Astrocyte of the spinal cord (primary cell): ENCODE measurements at places on chromosomes 2 and 18.

DNA sequence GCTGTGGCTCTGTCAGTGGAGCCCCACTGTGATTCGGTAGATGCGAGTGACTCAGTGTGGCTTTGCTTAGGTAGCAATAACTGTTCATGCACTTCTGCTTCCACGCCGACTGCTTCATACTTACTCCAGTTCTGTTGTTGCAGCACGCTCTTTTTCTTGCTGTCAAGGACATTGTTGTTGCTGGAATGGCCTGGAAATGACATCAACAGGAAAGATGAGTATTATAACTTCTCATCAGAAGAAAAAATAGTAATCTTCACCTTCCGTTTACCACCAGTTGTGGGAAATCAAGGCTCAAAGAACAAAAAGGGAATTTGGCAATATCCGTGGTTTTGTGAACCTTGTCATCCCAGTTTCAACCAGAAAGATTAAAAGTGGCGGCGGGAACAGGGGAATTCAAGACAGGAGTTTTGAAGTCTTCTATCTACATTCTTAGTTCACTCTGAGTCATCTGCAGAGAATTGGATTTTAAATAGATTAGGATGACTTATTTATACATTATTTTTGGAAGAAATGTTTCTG, 8.3 kb downstream of the TM4SF20 start:
- peak; percentile 87 for DNase-seq

DNA sequence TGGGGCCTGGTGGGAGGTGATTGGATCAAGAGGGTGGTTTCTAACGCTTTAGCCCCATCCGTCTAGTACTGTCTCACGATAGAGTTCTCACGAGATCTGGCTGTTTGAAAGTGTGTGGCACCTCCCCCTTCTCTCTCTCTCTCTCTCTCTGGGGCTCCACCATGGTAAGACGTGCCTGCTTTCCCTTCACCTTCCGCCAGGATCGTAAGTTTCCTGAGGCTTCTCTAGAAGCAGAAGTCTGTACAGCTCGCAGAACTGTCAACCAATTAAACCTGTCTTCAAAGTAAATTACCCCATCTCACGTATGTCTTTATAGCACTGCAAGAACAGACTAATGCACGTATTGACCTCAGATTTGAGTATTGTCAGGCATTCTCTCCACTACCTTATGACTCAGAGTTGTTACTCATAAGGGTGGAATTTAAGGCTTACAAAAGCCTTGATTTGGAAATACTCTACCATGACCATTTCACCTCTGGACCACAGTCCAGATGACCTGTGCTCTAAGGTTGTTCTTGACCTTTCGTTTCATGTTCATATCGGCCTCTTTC, 99.5 kb upstream of the AGAP1 start:
- DNase-seq = peak; percentile 76

GRCh38 chr2:58516695-58517094, 275.6 kb upstream of the FANCL start:
- DNase-seq = no peak

- no peak for DNase-seq
Observed at GRCh38 chr2:100855606-100856005, 35.7 kb downstream of the NPAS2 start.

GRCh38 chr18:8696749-8697211, 8.6 kb upstream of the MTCL1 start:
- DNase-seq = peak; percentile 60

GRCh38 chr2:38592951-38593350, 9.8 kb downstream of the HNRNPLL start:
- no peak for DNase-seq

DNA sequence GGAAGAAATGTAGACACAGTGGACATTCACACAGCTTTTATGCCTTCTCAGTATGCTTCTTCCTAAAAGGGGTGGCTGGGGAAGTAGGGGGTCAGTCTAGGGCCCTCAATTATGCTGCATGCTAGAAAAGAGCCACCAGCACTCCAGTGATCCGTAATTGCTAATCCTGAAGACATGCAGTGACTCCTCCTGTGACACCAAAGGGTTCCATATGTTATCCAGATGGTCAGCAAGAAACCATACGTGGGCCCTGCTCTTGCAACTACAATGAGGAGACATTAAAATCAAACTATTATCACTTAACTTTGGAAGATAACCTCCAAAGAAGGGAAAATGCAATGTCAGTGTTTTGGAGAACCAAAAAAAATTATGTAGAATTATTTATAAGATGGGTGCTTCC, 143.4 kb upstream of the LYPD1 start:
- no peak for DNase-seq
